ENCODE measurements at places on chromosomes 11 and 22.

- no peak for DNase-seq
Observed at GRCh38 chr22:28925916-28926315, 42.5 kb downstream of the ZNRF3 start.

DNA sequence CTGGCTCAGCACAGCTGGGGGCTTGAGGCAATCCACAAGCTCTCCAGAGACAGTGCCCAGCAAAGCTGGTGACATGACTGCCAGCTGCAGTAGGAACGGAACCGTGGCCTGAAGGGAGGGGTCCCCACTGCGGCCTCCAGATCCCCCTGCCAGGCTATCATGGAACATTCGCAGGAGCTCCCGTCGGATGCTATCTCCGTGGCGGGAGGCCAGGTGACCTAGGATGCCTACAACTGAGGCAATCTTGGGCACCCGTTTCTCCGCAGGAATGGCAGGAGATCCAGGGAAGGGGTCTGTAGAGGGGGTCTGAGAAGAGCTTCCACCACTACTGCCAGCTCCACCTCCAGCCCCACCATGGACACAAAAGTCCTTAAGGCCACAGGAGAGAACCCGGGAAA lies 2.6 kb upstream of the GANAB start:
- no peak for DNase-seq

DNA sequence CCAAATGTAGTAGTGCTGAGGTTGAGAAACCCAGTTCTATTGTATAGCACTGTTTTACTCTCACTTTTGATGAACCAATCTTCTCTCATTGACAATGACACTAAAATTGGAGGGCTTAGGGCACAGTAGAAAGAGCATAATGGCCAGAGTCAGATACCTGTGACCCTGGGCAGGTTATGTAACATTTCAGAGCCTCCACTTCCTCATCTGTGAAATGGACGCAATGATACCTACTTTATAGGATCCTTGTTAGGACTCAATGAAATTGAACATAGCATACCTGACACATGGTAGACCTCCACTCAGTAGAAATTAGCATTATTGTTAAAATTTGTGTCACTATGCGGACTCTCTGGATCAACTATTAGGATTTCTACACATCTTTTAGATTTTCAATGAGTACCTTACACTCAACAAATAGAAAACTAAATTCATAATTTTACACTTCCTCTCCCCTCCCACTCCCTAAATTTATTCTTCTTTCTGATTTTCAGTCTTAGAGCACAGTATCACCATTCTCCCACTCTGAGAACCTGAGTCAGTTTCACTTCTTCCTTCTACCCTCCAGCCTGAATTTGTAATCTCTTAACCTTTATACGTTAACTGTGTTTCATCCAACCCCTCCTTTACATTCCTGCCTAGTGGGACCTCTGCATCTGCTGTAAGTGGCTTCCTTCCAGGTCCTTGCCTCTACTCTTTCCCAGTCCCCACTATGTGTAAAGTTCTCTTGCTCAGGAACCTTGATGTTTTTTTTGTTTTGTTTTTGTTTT lies 78.3 kb downstream of the MICAL2 start:
- DNase-seq: no peak

- DNase-seq: peak; percentile 33
Observed at GRCh38 chr11:119373921-119374631, 7.4 kb downstream of the USP2 start.

GRCh38 chr22:46087336-46087690 lies 63.0 kb upstream of the PPARA start:
- no peak for DNase-seq

DNA sequence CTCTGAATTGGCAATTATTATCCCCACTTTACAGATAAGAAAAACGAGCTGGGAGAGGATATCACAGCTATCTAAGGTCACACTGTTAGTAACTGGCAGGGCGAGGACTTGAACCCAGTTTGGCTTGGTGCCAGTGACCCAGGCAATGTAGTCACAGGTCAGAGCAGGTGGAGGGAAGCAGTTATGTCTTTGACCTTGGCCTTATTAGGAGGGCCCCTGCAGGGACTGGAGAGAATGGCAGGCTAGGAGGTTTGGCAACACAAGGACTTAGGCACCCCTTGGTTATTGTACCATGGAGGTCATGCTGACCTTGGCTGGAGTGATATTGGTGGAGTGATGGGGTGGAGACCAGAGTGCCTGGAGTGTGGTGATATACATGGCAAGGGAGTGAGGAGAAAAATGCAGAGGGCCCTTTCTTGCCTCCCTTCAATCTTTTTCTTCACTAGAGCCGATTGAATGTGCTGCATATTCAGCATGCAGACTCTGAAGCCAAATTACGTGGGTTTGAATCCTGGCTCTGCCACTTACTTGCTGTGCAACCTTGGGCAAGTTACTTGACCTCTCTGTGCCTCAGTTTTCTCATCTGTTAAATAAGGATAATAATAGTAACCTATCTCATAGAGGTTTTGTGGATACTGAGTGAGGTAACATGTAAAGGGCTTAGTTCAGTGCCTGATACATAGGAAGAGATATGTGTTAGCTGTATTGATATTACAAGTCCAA lies 92.7 kb upstream of the TBCEL start:
- DNase-seq: no peak

DNA sequence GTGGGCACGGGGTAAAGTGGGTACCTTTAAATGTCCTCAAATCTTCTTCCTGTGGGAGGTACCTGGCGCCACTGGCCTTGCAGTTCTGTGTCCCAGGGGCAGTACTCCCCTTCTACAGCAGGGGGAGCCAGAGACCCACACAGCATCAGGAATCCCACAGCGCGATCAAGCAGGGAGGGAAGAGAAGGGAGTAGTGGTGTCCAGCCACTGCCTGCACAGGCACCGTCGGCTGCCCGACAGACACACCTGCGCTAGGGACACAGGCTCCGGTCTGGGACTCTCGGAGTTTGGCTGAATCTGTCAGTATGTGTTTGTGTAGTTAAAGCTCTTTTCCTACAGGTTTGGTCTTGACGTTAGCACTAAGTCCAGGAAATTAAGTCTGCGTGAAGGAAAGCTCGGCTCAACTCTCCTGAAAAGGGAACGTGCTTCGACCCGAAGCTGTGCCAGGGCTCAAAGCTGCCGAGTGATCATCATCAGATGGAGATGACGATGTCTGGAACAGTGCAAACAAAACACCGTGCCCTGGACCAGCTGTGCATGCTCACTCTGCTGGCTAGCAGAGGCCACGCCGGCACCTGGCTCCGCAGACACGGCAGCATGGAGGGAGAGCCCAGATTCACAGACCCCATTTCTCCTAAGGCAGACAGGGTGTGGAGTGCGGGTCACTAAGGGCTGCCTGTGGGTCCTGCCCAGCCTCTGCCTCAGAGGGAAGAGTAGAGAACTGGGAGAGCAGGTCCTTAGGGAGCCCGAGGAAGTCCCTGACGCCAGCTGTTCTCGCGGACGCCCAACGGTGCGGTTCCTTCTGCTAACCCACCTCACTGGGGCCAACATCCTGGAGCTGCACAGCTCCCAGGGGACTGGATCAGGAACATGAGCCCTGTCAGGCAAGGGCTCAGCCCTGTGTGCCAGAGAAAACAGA lies 56.0 kb upstream of the BID start:
- no peak for DNase-seq

GRCh38 chr11:3626250-3626960 lies 15.4 kb downstream of the ART5 start:
- no peak for DNase-seq

DNA sequence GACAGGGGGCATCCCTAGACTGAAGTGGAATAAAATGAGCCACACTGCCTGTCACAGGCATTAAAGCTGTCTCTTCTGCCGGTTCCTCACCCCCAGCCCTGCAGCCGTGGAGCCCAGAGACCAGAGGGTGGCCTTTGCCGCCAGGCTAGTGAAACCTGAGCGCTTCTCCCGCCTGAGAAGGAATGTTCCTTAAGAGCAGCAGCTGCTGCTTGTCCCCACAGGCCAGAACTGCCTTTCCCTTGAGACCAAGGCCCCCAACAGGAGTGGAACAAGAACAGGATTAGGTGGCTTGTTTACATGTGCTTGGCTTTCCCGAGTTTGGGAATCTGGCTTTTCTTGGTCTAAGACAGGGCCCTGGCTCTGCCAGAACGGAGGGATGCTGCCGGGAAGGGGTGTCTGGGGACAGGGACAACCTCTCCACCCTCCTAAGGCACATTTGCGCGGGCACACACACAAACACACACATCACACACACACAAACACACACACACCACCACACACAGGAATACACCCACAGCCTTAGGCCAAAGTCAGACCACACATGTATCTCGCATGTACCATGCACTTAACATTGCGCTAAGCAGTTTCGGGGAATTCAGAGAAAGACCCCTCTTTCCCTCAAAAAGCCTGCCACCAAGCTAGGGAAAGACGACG lies 91.8 kb downstream of the FEZ1 start:
- DNase-seq: no peak

DNA sequence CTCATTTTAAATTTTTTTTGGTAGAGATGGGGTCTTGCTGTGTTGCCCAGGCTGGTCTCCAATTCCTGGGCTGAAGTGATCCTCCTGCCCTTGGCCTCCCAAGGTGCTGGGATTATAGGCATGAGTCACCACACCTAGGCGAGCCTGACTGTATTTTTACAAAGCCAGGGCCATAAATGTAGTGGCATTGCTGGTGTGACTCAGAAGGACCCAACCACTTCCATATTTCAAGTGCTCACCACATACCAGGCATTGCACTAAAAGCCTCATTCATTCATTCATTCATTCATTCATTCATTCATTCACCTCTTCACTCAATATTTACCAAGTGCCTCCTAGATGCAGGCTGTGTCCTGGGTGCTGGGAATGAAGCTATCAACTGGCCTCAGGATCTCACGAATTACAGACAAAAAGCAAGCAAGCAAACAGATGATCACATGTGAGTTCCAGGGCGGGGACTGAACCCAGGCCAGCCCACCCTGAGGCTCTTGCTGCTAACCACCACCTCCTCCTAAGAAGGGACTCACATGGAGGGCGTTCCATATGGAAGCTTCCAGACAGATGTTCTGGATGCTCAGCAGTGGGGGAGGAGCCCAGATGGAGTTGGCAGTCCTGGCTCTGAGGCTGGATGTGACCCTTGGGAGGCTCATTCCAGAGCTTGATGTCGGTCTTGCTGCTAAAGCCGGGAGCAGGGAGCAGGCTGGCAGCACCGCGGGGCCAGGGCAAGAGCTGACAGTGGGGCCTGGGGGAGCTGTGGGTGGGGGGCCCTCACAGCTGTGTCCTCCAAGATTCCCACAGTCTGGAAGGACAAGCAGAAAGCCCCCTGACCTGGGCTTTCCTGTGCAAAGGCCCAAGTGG lies 158.8 kb downstream of the CTTN start:
- no peak for DNase-seq

DNA sequence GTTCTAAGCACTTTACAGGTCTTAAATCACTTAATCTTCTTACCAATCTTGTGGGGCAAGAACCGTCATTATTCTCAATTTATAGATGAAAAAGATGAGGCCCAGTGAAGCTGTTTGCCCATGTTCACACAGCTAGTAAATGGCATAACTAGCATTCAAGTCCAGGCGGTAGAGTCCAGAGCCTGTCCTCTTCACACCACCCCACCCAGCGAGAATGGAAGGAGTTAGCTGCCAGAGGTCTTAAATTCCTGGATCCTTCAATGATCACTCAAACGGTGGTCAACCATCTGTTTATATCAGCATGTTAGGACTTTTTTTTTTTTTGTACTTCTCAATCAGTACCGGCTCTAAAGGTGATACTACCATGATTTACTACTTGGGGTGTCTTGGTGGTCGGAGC lies 43.3 kb downstream of the PARVA start:
- no peak for DNase-seq

GRCh38 chr22:27173530-27173929 lies 516.1 kb downstream of the MIAT start:
- DNase-seq: no peak

DNA sequence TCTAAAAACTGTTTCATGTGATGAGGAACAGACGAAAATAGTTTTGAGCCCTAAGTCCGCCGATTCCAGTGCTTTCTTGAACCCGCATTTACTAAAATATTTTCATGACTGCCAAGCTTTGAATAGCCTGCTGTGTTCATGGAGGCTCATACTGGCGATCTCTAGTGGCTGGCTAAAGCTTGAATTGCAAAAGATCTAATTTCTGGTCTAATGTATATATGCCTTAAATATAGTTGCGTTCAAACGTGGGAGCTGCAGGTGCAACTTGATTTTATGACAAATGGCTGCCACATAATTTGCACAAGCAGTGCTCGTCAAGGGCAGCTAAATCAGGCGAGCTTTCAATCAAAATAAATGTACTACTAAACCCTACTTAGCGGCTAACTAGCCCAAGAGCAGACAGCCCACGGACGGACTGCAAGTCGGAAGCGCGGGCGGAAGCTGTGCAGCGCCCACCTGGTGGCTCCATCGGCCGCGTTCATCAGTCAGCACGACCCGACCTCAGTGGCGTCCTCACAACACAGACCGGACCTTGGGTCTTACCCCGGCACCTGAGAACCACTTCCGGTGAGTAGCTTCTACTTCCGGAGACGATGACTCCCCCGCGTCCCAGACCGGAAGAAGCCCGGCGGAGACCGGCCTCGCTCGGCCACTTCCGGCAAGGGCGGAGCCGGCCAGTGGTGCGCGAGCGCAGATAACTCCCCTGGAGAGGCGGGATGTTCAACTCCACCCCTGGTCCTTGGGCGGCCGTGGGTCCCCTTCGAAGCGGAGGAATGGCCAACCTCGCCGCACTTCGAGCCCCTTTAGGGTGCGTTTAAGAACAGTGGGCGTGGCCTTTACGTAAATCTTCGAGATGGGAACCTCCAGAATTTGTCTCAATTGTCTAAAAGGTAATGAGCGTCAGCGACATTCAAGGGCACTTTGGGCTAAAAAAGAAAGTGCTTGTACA lies 6.1 kb downstream of the RPL27A start:
- DNase-seq: peak; percentile 91

- DNase-seq: no peak
Observed at GRCh38 chr22:22180738-22181285, 63.8 kb upstream of the VPREB1 start.

All from NCI-H2081 treated with DMSO at 0.1 percent for 48 hours (cell line).